ENCODE measurements at places on chromosomes 3 and 15. TPM values are rescaled to one million over a fixed set of nuclear protein-coding genes. Genes with fewer than 3 reads are reported as not detected.

MME gene
- 94.3 TPM for total RNA-seq

SOX14 gene
- total RNA-seq, result not detected

SST gene
- total RNA-seq, result not detected

HDGFL3 gene
- 20.0 TPM for total RNA-seq

ZNF660 gene
- 1.00 TPM for total RNA-seq

HIGD2B gene
- total RNA-seq, result 0.67 TPM

TMEM266 gene
- not detected for total RNA-seq

GUCA1C gene
- total RNA-seq, result not detected
